ENCODE measurements at places on chromosomes 13 and 19.

GRCh38 chr13:32497589-32497988 lies 41.0 kb downstream of the N4BP2L2 start:
- no peak for DNase-seq

- no peak for DNase-seq
These were observed 1.8 kb upstream of the MED4 start for GRCh38 chr13:48096670-48097069.

- no peak for DNase-seq
These were observed 71.1 kb downstream of the CBY2 start for GRCh38 chr13:45773236-45773635.

DNA sequence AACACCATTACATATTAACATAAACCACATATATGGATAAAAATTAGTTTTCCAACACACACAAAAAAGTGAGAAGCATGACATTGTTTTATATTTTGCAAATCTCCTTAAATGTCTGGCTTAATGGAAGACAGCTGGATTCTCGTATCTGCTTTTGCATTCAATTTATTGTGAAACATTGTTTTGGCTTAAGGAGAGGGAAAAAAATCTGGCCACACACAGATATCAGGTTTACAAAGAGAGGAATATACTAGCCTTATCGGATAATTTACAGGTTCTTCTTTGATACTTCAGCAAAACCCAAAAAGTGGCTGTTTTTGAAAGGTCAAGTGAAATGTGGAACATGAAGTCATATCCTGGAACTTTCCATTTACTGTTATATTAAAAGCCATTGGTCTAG lies 523.5 kb upstream of the ARGLU1 start:
- no peak for DNase-seq

GRCh38 chr19:11382898-11383705 lies 1.0 kb downstream of the EPOR start:
- no peak for DNase-seq

GRCh38 chr19:5541456-5541855 lies 26.3 kb downstream of the TINCR start:
- DNase-seq, result no peak

DNA sequence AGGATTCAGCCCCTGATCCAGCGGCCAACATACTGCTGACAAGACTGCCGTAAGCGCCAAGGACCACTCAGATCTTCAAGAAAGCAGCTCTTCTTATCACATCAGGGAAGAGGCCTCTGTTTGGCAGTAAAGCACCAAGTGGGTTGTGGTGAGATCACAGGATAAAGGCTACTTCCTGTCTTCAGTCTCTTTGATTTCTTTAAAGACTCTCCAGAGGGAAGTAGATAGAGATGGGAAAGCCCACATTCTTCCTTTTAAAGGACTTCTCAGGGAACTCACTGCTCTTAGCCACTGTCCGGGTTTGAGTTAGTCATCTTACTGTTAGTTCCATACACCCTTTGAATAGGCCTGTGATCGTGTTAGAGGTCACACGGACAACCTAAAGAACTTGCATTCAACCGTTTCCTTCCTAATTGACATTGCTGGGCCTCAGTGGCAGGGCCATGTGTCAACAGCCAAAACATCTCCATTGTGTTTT lies 47.2 kb upstream of the POMP start:
- DNase-seq, result no peak

GRCh38 chr19:19416280-19416679 lies 10.8 kb downstream of the GATAD2A start:
- no peak for DNase-seq

DNA sequence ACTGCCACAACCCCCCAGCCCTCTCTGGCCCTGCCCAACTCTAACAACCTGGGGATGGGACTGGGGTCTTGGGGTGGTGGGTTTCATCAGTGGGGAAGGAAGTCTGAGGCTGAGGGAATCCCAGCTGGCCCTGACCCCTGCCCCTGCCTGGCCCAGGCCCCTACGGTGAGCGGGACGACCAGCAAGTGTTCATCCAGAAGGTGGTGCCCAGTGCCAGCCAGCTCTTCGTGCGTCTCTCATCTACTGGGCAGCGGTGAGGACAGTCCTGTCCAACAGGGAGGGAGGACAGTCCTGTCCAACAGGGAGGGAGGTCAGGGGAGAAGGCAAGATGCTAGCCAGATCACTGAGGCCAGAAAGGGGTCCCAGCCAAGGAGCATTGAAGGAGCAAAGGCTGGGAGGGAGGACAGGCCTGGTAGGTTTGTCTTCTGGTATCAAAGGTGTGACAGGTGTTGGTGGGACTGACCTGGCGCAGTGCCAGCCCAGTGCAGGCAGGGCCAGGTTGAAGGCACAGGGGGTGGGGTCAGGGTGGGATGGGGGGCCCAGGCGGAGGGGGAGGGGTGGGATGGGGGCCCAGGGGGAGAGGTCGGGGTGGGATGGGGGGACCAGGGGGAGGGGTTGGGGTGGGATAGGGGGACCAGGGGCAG lies 12.1 kb upstream of the LTBP4 start:
- DNase-seq, result no peak

GRCh38 chr13:110426735-110427134 lies 119.7 kb downstream of the COL4A2 start:
- DNase-seq, result no peak

- no peak for DNase-seq
These were observed 37.9 kb downstream of the NAXD start for GRCh38 chr13:110653271-110653670.

DNA sequence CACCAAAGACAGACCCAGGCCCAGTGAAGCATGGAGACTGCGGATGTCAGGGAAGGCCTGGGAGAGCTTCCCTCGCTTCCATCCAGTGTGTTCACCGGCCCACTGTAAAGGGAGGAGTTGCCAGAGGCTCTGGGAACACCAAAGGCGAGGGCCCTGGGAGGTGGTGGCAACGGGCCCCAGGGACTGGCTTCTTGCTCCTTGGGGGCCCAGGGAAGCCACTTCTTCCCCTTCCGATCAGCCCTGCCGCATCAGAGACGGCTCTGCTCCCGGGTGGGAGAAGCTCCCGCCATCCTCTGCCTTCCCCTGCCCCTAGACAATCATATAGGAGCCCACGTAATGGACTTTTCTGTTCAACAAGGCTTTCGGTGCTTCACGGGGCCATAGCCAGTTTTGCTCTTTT lies 83.4 kb upstream of the GPR183 start:
- no peak for DNase-seq

DNA sequence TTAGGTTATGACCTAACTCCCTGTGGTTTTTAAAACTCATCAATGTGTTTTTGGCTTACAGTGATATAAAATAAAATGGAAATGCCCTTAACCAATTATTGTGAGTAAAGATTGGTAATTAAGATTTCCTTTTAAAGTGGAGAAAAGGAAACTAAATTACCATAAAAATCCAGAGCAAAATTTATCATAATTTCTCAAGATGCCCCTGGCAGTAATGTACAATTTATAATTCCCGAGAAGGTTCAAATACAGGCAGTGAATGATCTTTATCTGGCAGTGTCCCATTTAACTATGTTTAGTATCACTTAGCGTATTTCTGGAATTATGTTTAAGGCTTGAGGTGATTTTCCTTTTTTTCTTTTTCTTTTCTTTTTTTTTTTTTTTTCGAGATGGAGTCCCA lies 61.5 kb downstream of the ESD start:
- DNase-seq, result no peak

DNA sequence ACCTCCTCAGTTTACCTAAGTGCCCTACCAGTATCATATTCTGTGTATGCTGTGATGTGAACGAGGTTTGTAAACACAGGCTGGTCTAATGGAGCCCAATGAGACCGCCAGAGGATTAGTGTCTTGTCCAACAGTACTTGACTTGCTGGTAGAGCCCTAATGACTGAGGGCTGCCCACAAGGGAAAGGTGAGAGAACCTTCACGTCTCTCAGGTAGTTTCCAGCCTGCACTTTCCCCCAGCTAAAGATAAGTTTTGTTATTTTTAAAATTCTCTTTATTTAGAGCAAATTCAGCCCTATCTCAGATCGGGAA lies 498 bp upstream of the RBM26 start:
- no peak for DNase-seq

- no peak for DNase-seq
These were observed 44.0 kb downstream of the COG3 start for GRCh38 chr13:45508776-45509175.

DNA sequence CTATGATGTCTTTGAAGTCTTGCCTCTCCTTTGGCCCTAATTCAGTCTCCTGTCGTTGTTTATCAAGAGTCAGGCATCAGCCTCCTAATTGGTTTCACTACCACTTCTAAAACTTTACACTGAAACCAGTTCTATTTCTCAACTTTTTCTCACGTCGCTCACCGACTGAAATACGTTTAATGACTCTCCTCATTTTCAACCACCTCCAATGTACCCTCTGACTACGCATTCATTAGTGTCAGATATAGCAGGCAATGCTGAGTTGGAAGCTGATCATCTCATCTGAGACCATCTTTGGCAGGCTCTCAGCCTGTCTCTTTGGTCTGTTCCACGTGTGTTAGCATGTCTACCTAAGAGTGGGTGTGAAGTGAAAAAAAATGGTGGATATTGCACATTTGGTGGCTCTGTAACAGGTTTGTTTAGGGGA lies 128.1 kb downstream of the KL start:
- no peak for DNase-seq

- DNase-seq, result no peak
These were observed 185.7 kb downstream of the PTPRS start for GRCh38 chr19:5154799-5155426.

DNA sequence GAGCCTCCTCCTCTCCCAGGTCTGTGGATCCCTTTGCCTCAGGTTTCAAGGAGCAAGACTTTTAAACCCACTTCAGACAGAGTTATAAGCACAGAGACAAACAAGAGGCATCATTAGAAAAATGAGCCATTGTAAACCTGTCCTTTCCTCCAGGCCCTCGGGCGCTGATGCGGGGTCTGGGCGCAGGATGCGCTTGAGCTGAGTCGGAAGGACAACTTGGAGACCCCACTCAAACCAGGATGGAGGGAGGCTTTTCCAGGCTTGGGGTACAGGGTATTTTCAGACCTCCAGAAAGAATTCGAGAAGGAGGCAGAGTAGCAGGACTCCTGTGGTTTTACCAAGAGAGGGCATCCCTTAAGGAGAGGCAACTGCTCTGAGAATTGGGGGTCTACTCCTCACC lies 155.6 kb downstream of the NUFIP1 start:
- DNase-seq, result no peak

DNA sequence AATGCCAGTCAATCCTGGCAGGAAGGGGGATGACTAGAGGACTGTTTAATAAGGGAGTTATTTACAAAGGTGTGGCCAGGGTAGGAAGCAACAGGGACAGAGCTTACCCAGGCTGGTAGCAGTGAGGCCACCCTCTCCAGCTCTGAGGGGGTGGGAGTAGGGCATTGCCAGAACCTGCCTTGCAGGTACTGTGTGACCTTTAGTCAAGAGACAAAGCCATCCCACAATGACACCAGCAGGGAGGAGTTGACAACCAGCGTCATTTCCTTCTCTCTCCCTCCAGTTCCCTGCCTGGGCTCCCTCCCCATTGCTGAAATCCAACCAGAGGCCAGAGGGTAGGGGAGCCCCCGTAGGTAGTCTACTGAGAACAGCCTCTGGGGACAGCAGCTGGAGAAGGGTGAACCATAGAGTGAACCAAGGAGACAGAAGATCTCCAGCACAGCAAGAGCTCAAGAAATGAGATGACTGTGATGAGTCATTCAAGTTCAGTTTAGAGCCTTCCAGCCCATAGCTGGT lies 33.3 kb upstream of the SPATA13 start:
- DNase-seq, result no peak

DNA sequence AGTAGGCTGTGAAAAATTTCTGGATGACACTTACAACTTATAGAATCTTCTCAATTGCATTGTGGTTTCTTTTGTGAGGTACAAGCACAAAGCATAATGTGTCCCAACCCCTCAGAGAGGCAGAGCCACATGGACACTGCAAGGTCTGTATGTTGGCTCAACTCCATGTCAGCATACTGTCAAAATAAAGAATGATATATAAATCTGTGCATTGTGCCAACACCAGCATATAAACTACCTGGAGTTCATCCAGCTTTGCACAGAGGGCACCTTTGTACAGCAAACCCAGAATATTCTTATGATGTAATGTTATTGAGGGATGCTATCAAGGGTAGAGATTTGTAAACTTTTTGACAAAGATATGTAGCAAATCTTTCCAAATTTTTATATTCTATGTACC lies 1065.8 kb upstream of the MIR17HG start:
- no peak for DNase-seq

GRCh38 chr13:98071316-98071715 lies 71.6 kb upstream of the FARP1 start:
- no peak for DNase-seq

DNA sequence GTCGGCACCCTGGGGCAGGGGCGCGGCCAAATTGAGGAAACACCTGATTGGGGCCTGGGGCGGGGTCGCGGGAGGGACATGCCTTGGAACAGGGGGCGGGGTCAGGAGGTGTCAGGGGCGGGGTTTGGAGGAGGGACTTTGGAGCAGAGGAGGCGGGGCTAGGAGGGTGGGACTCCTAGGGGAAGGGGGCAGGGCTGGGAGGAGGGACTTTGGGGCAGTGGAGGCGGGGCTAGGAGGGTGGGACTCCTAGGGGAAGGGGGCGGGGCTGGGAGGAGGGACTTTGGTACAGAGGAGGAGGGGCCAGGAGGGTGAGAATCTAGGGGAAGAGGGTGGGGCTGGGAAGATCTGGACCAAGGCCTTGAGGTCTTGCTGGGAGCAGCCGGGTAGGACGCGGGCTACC lies 21.9 kb downstream of the GRIN2D start:
- DNase-seq, result peak; percentile 36

GRCh38 chr13:73062468-73062867 lies 3.7 kb downstream of the KLF5 start:
- DNase-seq, result no peak

DNA sequence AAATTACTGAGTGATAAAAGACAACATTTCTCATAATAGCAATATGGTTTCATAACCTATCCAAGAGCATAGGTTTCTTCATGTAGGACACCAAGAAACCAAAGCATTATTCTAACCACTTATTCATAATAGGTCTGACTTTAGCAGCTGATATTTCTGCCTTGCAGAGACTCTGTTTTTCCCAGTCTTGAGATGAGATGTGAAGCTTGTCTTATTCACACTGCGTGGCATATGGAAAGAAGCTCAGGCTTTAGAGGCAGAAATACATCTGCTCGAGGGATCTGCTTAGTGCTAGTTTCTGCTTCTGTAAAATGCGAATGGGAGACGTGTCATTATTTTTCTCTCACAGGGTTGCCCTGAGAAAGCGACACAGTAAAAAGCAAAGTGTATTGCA lies 232.0 kb upstream of the SPRY2 start:
- no peak for DNase-seq

GRCh38 chr19:48413879-48414587 lies 20.6 kb downstream of the GRIN2D start:
- DNase-seq, result no peak

DNA sequence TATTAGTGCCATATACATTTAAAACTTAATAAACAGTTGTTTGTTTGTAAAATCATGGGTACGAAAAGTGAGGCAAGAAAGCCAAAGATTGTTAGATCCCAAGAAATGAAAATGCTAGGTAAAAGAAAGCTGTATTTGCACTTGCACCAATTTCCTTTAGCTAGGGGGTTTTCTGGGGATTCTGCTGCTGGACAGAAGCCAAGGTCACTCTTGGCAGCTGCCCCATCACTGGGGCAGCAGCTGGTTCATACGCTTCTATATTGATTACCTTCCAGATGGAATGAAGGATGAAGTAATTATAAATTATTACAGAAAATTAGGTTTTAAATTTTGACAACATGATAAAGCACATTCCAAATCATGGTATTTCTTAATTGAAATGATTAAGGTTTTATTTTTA lies 127.4 kb downstream of the SLITRK5 start:
- no peak for DNase-seq

- DNase-seq, result no peak
These were observed 184.4 kb downstream of the TSHZ3 start for GRCh38 chr19:31164791-31165251.

GRCh38 chr13:114140131-114140905 lies 7.9 kb upstream of the RASA3 start:
- no peak for DNase-seq

All from stimulated activated CD4-positive, alpha-beta T cell treated with anti-CD3 and anti-CD28 coated beads, TNF-alpha, amount 100 ng/mL, for 1 hour (primary cell).